ENCODE measurements at places on chromosomes 11 and 22.

- DNase-seq, result no peak
Observed at GRCh38 chr11:112161012-112161411, 2.9 kb downstream of the IL18 start.

DNA sequence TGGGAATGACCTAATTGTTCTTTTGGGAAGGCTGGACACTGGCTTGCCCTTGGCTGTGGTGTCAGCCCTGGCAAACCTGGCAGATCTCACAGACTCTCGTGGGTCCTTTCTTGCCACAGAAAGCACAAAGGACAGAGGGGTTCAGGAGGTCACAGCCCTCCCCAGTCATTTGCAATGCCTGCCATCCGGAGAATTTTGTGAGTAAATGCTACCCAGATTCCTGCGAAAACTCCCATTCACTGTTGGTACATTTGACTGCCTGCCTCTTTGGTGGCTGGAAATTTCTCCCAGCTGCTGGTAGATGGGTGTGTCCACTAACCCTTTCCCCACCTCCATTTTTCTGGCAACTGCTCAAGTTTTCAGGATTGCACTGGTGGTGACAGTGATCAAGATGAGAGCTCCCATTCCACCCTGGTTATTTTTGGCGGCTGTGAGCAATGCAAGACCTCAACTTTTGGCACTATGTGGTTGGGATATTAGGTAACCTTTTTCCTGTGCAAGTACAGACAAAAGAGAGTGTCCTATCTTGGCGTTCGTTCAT is 155.7 kb downstream of the NAV2 start:
- DNase-seq, result no peak

DNA sequence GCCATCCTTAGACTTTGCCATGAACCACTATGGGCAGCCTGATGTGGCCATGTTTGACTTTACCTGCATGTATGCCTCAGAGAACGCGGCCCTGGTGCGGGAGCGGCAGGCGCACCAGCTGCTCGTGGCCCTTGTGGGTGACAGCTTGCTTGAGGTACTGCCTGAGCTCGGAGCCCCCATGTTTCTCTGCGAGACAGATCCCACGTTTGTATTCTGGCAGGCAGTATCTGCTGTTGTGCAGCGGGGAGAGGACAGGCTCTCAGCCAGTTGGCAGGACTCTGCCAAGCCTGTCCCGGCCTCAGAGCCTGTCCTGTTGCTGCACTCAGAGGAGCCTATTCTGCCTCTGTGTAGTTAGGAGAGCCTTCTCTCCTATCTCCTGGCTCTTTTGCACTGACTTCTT is 109.9 kb downstream of the MICAL2 start:
- no peak for DNase-seq

DNA sequence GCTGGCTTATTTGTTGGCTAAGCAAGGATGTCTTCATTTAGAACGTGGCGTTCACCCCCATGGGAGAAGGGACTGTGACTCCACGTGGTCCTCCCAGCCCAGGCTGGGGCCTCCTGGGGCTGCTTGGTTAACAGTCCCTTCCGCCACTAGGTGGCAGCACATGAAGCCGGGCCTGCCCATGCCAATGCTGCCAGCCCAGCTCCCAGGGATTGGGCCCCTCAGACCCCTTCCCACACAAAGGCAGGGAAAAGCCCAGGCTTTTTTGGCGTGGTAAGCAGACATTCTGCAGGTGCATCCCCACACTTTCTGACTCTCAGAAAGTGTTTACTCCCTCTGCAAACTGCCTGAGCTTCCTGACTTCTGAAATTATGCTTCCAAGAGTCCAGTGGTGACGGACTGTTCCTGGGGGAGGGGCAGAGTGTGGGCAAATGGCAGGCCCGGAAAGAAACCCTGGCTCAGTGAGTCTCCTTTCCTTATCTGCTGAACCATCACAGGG is 3.1 kb downstream of the CBX6 start:
- DNase-seq, result peak; percentile 66

DNA sequence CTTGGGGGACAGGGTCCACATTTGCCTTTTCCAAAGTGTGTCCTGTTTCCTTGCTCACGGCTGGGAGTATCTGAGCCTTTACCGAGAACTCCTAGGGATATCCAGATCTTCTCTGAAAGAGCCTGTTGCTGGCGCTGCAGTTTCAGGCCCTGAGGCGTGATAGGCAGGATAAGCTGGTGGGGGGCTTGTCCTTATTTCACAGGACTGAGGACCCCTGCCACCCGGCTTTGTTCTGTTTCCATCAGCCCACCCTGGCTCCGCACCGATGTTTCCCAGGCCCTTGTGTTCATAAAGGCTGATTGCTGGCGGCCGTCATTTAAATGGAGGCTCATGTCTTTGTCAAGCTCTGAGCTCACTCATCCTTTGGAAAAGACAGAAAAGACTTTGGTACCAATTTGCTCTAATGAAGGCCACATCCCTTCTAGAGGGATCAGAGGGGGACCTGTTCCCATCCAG is 9.4 kb upstream of the NPTXR start:
- no peak for DNase-seq

DNA sequence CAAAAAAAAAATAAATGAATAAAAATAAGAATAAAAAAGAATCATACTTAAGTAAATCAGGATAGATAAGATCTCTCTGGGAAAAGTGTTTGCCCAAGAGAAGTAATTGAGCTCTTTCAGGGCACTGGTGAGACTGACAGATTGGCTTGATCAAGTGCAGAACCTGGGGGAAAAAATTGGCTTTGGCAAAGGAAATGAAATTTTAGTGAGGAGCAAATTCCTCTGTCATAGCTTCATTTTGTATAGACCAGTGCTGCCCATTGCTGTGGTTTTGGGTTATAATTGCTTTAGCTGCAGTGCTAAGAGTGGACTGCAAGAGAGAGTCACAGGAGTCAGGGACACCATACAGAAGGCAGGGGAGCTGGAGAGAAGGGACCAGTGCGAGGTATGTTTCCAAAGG is 35.7 kb downstream of the SFI1 start:
- DNase-seq, result no peak

DNA sequence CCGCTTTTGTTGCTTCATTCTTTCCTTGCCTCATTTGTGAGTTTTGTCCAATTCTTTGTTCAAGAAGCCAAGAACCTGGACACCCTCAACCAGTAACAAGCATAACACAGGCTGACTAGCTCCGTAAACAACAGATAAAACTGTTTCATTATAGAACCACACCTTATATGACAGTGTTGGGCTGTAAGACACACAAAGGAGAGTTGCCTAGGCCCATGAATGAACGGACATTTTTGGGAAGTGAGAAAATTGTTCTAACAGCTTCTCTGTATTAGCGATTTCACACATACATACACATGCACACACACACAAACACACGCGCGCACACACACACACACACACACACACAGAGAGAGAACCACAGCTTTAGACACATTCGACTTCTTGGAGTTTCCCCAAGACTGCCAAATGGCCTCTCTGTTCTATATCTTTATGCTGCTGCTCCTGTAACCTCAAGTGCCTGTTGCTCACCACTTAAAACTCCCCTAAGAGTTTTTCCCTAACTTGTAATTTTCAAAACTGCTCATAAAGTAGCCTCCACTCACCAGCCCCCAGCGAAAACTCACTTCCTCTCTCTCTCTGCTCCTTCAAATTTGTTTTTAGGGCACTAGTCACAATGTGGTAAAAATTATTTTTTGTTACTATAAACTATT is 35.9 kb downstream of the CTSC start:
- no peak for DNase-seq

DNA sequence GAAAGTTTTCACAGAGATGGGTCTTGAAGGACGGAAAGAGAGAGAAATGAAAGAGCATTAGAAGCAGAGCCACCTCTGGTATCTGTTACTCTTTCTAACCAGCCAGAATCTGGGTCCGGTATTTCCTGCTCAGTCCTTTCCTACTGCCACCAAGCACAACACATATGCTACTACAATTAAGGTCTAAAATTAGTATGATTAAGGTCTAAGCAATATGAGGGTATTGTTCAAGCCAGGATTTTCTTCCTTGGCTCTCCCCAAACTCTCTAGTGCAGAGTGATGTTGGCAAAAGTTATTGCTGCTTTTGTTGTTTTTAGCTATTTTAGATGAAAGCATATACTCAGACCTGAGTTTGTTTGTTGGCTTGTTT is 59.2 kb upstream of the EED start:
- DNase-seq, result no peak

GRCh38 chr11:1163911-1164735 is 6.4 kb downstream of the MUC5AC start:
- no peak for DNase-seq

DNA sequence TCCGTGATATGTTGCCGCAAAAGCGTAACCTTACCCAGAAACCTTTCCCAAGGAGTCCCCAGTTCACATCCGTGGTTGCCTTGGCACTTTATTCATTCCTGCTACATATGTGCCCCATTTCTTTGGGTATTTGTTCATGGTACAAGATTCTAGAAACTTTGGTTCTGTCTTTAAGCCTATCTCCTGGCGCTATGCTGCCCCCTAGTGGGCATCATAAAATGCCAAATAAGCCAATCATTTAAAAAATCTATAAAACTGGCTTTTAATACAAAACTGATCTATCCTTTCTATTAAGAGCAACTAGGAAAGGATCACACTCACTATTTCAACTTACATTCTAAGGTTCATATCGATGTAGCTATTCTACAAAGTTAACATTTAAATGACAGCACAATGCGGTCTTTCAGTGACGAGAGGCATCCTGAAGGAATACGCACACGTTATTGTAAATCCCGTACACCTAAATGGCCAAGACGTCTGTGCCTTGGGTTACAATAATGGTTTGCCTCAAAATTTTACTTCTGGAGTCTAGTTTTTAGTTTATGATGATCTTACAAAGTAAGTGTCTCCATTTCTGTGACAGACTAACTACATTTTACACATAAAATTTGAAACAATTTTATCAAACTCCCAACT is 16.2 kb downstream of the PIWIL3 start:
- peak; percentile 74 for DNase-seq

- no peak for DNase-seq
Observed at GRCh38 chr22:37633089-37633624, 6.3 kb upstream of the SH3BP1 start.

DNA sequence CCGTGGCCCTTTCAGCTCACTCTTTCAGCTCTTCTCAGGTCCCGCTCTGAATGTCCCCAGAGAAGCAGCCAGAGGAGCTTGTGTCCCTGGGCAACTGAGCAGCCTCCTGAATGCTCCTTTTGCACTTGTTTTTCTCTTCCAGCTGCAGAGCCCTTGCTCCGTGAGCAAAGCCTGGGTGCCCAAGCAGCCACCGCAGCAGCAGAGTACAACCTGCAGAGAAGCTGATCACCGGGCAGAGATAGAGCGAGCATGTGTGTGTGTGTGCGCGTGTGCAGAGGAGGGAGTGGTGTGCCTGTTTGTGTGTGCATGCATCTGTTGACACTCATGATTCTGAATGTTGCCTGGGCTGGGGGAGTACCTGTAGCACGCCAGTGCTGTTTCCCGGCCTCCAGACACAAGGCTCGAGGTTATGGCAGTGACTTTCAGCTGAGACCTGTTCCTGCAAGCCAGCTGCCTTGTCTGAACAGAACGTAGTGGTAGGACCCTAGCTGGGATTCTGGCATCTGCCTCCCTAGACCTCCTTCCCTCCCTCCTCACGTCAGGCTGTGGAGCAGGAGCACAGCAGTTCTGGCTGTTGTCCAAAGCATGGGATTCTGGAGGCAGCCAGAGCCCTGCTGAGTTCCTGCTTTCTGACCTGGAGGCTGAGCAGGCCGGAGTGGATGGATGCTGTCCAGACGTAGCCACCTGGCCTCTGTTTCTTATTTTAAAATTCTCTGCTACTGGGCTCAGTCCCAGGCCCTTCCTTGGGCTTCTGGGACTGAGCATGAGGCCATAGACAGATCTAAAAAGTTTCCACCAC is 4.5 kb upstream of the MAPK8IP1 start:
- no peak for DNase-seq

GRCh38 chr11:20026629-20027555 is 133.4 kb downstream of the DBX1 start:
- DNase-seq, result no peak

GRCh38 chr11:31110830-31111229 is 258.7 kb downstream of the DCDC1 start:
- DNase-seq, result no peak

GRCh38 chr11:2307501-2308331 is 5.9 kb downstream of the TSPAN32 start:
- DNase-seq, result no peak

DNA sequence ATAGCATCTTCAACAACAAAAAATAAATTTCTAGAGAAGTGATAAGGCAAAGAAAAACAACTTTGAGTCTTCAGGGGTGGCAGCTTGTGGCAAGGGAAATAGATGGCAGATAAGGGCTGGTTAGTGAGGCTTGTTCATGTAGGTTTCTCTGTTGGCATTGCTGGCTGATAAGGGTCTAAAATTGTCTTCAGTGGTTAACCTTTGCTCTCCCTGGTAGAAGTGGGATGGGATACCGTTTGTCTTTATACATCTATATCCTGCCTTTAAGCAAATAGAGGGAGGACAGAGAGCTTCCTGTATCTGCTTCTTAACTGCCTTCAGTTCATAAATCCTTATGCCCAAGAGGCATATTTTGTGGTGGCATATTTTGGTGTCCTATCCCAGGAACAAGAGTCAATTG is 57.1 kb downstream of the TRAF6 start:
- peak; percentile 80 for DNase-seq

- DNase-seq, result no peak
Observed at GRCh38 chr11:67584881-67585873, 1.6 kb downstream of the GSTP1 start.

- DNase-seq, result no peak
Observed at GRCh38 chr11:8605971-8606563, 12.0 kb upstream of the STK33 start.

DNA sequence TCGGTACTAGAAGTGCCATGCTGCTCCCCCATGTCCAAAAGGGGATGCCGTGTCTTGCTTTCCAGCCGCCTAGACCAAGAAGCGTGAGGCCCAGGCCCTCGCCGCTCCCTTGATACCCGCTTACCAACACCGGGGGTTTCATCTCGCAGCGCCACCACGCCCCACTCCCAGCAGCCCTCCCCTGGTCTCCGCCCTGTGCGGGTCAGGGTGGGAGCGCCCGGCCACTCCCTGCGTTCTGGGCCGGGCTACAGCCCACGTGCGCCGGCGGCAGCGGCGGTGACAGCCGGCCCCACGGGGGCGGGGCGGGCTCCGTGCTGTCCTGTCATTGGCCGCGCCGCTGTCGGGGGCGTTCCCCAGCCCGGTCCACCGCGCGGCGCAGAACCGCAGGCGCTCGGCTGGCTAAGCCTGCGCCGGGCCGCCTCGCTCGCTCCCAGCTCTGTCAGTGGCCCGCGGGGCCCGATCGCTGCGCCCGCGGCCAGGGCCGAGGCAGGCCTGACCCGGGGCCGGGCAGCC is at the start of gene MICAL2:
Gene MICAL2, plus strand, starts transcription at position 390 of the 513 bp plus-strand sequence. CDS start 51,566 bp downstream, outside the sequence.
- DNase-seq, result peak; percentile 90

DNA sequence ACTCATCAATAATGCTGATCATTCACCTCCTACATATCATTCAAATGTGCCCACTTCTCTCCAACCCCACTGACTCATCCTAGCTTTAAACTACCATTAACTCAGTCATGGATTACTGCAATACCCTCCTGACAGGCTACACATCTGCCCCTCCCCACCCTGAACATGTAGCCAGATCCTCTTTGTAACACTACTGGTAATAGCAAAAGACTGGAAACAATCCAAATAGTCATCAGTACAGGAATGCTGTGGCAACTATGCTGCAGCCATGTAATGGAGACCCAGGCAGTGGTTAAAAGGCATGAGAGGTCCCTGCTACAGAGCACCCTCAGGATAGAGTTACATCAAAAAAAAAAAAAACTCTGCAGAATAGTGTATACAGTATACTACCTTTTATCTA is 16.6 kb downstream of the SLC43A3 start:
- no peak for DNase-seq

GRCh38 chr11:77589521-77590193 is at the start of gene AQP11:
TSS of gene AQP11 (plus strand) at chr11:77589953. CDS start at chr11:77589993, 40 bp downstream.
- DNase-seq, result peak; percentile 77

GRCh38 chr11:35418282-35419183 is 825 bp downstream of the SLC1A2 start:
- DNase-seq, result peak; percentile 6

- no peak for DNase-seq
Observed at GRCh38 chr11:46457659-46458424, 66.3 kb upstream of the CHRM4 start.

Data from KBM-7 (cell line).